Stimulated activated CD4-positive, alpha-beta T cell treated with anti-CD3 and anti-CD28 coated beads, Interleukin-1b, Interleukin-23, amount 100 ng/mL, for 1 hour (primary cell): ENCODE measurements at places on chromosomes 6 and 20.

DNA sequence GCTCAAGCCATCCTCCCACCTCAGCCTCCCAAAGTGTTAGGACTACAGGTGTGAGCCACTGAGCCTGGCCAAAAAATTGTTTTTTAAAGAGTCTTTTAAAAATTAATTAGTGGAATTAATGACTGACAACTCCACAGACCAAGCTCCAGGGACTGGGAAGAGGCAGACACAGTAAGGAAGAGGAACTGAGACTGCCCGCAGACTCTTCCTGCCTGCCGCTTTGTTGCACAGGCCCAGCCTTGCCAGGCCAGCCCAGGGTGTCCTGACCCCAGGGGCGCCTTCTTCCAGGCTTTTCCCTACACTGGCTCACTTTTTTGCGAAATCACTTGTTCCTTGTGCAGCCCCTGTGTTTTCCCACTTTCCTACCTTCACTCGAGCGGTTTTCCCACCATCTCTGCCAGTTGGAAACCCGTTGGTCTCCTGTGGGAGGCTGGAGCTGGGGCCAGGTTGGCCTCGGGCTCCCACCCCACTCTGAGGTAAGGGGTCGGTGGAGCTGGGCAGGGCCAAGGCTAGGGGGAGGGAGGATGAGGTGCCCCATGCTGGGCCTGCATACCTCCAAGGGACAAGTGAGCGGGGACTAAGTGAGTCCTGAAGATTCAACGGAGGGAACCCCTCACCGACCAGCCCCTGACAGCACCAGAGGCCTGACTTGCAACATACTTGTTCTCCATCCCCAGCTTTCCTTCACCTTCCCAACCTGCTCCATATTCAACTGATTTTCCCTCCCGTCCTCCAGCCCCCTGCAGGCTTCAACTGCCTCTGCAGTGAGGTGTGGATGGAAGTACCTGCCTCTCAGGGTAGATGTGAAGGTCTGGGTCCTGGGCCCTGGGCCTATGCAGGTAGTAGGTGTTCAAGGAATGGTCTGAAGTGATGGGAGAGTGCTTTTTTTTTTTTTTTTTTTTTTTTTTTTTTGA lies 23.5 kb upstream of the SMIM29 start:
- no peak for DNase-seq

DNA sequence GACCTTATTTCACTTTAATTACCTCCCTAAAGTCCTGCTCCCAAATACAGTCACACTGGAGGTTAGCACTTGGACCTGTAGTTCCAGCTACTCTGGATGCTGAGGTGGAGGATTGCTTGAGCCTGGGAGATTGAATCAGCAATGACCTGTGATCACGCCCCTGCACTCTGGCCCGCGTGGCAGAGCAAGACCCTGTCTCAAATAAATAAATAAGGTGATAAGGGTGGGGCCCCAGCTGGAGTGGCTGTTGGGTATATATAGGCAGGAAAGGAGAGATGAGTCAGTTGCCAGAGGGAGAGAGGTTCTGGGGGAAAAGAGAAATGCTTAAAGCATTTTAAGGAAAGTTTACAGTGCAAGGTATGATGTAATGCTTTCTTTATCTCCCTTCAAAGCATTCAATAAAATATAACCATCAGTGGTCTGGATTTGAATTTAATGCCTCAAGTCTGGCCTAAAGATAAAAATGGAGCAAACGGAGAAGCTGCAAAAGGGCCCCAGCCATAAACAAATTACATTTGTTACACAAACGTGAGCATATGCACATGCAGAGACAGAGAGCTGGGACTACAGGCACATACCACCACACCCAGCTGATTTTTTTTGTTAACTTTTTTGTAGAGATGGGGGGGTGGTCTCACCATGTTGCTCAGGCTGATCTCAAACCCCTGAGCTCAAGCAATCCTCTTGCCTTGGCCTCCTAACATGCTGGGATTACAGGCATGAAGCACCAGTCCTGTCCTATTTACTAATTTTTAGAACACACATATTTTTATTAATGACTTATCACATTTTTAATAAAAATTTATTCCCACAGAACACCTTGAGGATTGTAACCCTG lies 6.1 kb upstream of the PM20D2 start:
- DNase-seq, result no peak

GRCh38 chr6:106413016-106413415 lies 52.5 kb downstream of the CRYBG1 start:
- no peak for DNase-seq

- no peak for DNase-seq
Measured at GRCh38 chr6:82118150-82118562, 129.4 kb downstream of the IBTK start.

DNA sequence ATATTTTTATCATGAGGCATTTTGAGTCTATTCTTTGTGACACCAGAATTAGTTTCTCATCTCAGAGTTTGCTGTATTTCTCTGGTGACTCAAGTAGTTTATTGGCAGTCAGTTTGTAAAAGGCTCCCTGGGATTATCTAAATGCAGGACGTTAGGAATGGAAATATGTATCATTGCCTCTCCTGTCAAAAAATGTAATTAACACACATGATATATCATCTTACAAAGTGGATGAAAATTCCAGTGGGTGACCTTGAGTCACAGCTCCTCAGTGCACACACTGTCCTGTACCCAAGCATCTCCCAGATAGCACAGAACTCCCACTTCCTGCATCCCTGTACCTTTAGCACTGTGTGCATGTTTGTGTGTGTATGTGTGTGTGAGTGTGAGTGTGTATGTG lies 258.6 kb downstream of the LAMA2 start:
- no peak for DNase-seq

DNA sequence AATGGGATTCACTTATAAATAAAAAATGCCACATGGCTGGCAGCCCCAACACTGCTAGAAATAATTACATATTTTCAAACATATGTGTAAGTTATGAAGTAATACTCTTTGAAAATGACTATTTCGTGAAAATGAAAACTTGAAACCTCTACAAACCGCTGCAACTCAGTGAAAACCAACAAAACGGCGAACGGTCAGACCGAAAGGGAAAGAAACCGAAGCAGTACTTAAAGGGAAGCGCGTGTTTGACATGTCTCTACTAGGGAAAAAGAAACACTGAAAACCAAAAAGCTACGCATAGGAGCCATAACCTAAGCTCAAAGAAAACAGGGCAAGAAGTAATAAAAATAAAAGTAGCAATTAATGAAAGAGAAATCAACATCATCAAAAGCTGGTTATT lies 121.0 kb upstream of the GGTLC1 start:
- DNase-seq, result no peak
